ENCODE measurements at places on chromosomes 6 and 20. TPM values are rescaled to one million over a fixed set of nuclear protein-coding genes. Genes with fewer than 3 reads are reported as not detected.

GRCh38 chr20:53961527-53961926 lies 108.9 kb downstream of the BCAS1 start:
- DNase-seq: no peak

ADGRG6 gene
- 22.5 TPM for total RNA-seq

GRCh38 chr6:6900569-6901204 lies 207.1 kb upstream of the RREB1 start:
- no peak for DNase-seq

DNA sequence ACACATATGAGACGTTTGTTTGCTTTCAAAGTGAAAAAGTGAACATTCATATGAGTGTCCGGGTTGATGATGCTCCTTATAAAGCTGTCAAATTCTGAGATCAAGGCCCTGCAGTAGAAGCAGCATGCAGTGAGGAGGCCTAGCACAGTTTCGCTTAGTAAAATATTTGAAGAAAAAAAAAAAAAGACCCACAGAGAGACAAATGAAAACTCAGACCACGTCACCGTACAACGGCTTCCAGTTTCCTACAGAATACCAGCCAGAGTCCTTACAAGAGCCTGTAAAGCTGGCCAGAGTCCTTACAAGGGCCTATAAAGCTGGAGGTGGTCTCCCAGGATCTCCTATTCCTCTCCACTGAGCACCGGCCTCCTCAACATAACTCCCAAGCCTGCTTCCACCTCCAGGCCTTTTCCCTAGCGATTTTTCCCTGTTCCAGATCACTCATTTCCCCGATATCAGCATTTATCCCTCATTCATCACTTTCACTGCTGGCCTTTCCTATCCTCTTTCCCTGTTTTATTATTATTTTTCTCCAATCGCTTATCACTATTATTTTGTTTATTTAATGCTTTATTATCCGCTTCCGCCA lies 1.5 kb upstream of the HMGN4 start:
- peak; percentile 77 for DNase-seq

- DNase-seq: no peak
Measured at GRCh38 chr6:100455230-100456124, 9.2 kb downstream of the SIM1 start.

PSMB9 gene
- total RNA-seq: 9.0 TPM
